ENCODE measurements at places on chromosomes 2 and 18.

DNA sequence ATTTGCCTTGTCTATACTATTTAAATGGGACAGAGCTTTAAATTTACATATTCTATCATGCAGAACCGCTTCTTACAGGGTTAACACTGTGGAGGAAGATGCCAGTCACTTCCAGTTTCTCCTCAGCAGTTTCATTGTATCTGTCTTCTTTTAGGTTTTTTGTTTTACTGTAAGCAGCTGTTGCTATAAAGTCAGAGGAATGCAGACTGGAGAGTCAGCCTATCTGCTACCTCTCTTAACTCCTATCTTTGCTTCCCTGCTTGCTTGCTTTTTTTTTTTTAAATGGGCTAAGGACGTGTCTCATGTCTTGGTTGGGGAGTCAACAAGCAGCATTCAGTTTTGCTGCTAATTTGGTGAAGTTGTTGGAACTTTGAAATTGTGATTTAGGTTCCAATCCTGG is 8.9 kb downstream of the EPC2 start:
- no peak overlapping the region for H3K4me3 ChIP-seq
- no peaks in the 10 kb centered on the region for H3K4me1 ChIP-seq
- DNase-seq, result no peak
- no peak overlapping the region for H3K27ac ChIP-seq
- H3K36me3 ChIP-seq, result no peaks in the 10 kb centered on the region
- no peaks in the 10 kb centered on the region for H3K27me3 ChIP-seq

GRCh38 chr2:222656526-222657446 is 894 bp upstream of the FARSB start:
- H3K4me3 ChIP-seq, result peak overlapping the region; percentile 68
- no peak overlapping the region for H3K27ac ChIP-seq
- no peaks in the 10 kb centered on the region for H3K36me3 ChIP-seq
- H3K4me1 ChIP-seq, result peaks cover 2% of the 10 kb centered on the region

DNA sequence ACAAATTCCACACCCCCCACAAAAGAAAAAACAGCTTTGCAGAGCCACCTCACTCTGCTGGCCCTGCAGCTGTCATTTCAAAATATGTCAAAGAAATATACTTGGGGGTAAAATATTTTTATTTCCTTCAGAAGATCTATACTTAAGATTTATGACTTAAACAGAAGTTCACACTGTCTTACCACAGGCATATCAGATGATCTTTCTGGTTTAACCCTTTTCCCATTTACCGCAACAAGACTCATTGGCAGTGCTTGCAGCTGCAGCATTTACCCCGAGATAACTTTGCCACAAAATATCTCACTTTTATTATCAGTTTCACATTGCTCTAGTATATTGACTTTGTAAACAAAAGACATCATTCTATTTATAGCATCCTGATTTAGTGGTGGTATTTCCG is 21.6 kb upstream of the SLC35G4 start:
- no peak overlapping the region for H3K27ac ChIP-seq
- no peaks in the 10 kb centered on the region for H3K4me1 ChIP-seq
- no peak overlapping the region for H3K4me3 ChIP-seq
- no peak for DNase-seq
- no peaks in the 10 kb centered on the region for H3K27me3 ChIP-seq

DNA sequence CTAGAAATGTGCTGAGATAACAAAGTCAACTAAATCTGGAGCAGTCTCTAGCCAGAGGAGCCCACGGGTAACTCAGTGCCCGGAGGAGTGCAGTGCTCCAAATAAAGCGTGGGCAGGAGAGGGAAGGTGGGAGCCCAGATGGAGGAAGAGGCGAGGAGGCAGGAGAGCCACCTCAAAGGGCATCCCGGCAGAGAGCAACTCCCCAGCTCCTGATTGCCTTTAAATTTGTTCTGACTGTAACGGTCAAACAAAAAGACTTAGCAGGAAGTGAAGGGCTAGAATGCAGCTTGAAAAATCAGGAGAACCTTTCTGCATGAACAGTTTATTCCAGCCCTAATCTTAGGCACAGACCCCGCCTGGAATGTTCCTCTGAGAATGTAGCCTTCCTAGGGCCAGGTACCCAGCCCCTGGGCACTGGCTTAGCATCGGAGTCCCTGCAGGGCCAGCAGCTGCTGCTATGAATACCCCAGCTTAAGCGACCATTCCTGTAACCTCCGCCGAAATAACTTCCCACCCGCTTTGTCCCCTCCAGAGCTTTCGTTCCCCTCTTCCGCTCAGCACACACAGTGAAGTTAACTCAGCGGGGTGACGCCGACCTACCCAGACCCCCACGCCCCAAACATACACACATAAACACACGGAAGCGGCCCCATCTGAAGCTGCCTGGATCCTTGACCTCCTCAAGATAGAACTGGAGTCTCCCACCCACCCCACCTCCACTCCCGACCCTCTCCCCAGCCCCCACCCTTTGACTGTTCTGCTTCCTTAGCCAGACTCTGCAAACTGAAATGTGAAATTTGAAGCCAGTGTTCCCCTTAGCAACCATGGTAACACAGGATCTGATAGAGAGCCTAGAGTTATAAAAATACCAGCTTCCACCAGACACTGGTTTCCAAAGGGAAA is 123.2 kb downstream of the SMAD7 start:
- H3K4me3 ChIP-seq, result no peak overlapping the region
- no peak for DNase-seq
- no peaks in the 10 kb centered on the region for H3K36me3 ChIP-seq
- peaks cover 53% of the 10 kb centered on the region for H3K4me1 ChIP-seq
- peak overlapping the region; percentile 93 for H3K27ac ChIP-seq

GRCh38 chr18:34837769-34838272 is 127.7 kb downstream of the DTNA start:
- H3K4me3 ChIP-seq, result no peak overlapping the region
- H3K27me3 ChIP-seq, result no peaks in the 10 kb centered on the region
- no peaks in the 10 kb centered on the region for H3K36me3 ChIP-seq
- H3K4me1 ChIP-seq, result no peaks in the 10 kb centered on the region

DNA sequence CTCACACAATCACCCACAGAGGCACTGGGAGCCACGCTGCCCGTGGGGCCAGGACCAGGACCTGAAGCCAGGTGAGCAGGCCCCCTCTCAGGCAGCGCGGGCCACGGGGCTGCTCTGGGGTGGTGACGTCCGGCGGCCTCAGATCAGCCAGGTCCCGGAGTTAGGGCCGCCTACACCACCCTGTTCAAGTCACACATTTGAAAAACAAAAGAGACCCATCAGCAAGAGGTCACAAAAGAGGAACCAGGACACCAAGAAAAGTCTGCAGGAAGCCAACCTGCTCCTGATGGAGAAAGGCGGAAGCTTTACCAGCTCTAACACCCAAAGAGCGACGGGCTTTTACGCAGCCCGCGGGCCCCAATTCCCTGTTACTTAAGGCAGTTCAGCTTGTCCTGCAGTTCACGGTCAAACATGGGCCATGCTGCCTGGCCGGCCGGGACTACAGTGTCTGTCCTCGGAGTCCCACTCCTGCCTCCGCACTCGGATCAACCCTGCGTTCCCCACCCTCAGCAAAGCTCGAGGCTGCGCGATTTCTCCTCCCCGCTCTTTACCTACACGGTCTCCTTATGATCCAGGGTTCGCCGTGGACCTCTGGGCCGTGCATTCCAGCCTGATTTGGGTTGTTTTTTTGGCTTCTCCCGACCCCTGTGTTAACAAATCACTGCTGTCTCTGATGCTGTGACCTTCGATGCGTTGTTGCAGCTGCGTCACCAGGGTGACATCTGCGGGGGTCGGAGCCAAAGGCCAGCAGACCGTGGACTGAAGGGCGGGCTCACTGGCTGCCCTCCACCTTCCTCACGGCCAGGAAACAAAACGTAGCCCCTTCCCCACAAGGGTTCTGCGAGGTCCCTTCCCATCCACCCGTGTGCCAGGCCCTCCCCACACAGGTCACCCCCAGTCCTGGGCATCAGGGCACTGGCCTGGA is 31.0 kb downstream of the SNORC start:
- no peak overlapping the region for H3K27ac ChIP-seq
- H3K36me3 ChIP-seq, result no peaks in the 10 kb centered on the region
- no peak overlapping the region for H3K4me3 ChIP-seq
- no peaks in the 10 kb centered on the region for H3K27me3 ChIP-seq

DNA sequence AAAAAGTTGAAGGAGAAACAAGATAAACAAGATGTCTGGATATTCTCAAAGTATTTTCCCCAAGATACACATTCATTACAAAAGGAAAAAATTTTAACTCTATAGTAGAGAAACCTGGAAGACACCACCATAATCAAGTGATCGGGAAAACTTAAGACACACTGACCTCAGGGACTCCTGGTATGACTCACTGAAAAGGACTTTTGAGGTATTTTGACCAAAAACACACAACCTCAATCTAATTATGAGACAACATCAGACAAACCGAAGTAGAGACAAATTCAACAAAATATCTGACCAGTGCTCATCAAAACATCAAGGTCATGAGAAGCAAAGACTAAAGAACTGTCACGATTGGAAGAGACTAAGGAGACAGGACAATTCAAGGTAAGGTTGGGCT is 34.7 kb downstream of the LPIN2 start:
- H3K36me3 ChIP-seq, result no peaks in the 10 kb centered on the region
- no peaks in the 10 kb centered on the region for H3K27me3 ChIP-seq
- H3K27ac ChIP-seq, result no peak overlapping the region
- no peak overlapping the region for H3K4me3 ChIP-seq

DNA sequence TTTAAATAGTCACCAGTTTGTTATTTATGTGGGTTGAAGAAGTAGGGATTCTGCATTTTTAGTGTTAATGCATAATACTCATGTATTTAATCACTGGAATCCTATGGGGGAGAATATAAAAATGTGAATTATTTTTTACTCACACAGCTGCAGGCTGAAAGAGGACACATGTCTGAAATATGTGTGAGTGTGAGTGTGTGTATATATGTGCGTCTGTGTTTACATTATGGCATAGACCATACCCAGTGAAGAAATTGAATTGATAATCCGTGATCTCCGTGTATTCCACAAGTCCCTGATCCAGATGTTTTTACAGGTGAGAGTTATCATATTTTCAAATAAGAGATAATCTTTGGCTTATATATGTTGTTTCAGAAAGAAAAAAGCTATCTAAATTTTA is 225.3 kb downstream of the ICOS start:
- H3K4me3 ChIP-seq, result no peak overlapping the region
- H3K4me1 ChIP-seq, result no peaks in the 10 kb centered on the region
- H3K27ac ChIP-seq, result no peak overlapping the region
- H3K27me3 ChIP-seq, result no peaks in the 10 kb centered on the region
- no peaks in the 10 kb centered on the region for H3K36me3 ChIP-seq
- no peak for DNase-seq

GRCh38 chr2:121177896-121178295 is 107.1 kb downstream of the TFCP2L1 start:
- no peak for DNase-seq
- H3K27me3 ChIP-seq, result no peaks in the 10 kb centered on the region
- no peak overlapping the region for H3K4me3 ChIP-seq
- H3K27ac ChIP-seq, result no peak overlapping the region
- H3K4me1 ChIP-seq, result no peaks in the 10 kb centered on the region
